ENCODE measurements at places on chromosomes 1 and 21.

DNA sequence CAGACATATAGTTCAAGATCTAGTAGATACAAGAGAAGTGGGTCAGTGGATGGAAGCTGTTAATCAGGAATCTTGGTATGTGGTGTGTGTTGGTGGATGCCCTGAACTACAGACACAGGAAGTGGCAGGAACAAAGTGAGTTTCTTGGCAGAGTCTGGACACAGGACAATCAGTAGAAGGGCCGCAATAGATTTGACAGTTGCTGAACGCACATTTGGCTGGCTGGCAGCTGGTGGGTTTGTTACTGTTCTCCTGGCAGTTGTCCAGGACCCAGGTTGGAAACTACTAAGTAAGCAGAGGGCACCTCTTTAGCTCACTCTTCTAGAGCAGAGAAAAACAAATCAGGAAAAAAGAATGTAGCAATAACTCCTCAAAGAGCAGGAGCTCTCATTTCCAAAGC, 13.2 kb downstream of the KRTAP26-1 start:
- DNase-seq = no peak

DNA sequence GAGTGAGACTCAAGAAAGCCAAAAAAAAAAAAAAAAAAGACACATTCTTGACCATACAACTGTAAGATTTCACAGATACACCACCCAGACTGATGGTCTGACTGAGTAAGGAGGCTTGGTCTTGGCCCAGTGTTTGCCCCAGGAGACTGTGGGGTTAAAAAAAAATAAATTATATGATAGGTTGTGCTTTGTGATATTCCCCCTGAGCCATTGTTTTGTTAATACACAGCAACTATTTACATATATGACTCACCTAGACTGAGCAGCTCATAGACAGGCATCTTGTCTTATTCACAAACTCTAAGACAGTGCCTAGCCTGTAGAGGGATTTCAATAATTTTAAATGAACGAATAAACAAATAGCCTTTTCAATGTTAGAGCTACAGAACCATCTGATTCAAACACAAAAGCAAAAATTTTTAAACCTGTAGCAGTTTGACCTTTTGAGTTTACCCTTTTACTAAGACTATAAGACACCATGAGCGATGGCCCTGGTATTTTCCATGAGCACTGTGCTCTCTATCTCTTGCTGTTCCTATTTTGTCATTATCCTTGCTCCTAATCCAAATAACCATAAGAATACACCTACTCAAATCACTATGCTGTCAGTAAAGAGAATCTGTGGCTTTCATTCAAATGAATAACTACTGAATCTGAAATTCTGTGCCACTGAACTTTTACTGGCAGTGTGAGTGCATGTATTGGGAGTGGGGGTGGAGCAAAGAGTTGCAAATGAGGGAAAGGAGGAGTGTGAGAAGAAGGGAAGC, 199.4 kb upstream of the PTBP2 start:
- no peak for DNase-seq

- no peak for DNase-seq
Observed at GRCh38 chr1:36484099-36484498, 1.4 kb upstream of the CSF3R start.

- no peak for DNase-seq
Observed at GRCh38 chr21:41897047-41897669, 18.0 kb upstream of the PRDM15 start.

GRCh38 chr1:17419626-17420328, 19.7 kb downstream of the RCC2 start:
- DNase-seq = peak; percentile 66

DNA sequence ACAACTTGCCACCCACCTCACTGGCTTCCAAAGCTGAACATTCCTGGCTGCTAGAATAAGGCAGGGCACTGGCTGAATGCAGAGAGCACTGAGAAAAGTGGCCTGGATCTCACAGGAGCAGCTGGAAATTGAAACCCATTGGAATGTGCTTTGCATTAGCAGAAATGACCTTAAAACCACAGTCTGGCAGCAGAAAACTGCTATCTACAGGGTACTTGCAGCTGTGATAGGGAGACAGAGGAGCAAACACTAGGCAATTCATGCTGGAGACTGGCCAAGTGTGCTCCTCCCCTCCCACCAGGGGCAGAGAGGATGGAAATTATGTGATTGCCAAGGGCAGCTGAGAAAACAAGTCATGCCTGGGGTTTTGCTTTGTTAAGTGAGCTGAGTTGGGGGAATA, 47.2 kb downstream of the HSD3B1 start:
- no peak for DNase-seq

All from activated gamma-delta T cell treated with Interleukin-2 at 50 U/mL for 16 hours (primary cell).